ENCODE measurements at places on chromosomes 1 and 21.

DNA sequence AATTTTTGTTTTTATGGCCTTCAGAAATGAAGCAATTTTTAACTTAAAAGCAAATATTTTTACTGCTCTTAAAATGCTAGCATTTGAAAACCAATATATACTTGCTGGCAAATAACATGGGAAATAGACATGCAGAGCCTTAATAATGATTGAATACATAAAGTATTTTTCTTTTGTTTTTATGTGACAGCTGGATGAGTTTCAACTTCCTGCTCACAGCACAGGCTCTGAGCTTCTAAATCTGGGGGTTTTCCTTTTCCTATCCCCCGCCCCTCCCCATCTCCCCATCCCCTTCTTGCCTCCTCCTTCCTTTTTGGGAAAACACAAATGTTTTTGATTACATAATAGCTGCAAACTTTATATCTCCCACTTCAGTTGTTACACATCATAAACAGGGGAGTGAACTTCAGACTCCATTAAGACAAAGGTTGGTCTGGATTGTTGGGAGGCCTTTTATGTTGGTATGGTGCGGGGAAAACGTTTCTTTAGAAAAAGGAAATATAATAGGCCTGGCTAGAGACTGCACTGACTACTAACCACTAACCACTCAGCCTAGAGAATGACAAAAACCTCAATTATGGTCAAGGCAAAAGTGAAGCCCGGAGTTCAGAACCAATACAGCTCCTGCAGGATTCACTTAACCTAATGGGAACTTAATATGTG lies 116.1 kb upstream of the GORAB start:
- peak; percentile 4 for DNase-seq

DNA sequence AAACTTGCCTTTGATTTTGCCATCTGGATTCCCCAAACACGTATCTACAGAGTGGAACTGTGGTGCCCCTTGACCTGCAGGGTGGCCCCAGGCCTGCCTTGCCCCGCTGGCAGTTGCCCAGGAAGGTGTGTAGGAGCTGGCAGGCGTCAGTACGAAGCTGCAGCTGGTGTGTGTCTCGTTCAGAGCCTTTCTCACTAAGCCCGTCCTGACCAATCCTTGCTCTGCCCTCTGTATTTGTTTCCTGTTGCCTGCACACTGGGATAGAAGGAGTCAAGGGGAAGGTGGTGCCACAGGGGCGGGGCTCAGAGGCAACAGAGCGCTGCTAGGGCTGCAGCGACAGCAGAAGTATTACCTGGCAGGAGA lies 5.2 kb upstream of the VSIG8 start:
- DNase-seq: peak; percentile 91

GRCh38 chr1:64663668-64664067 lies 81.2 kb upstream of the RAVER2 start:
- DNase-seq: no peak

DNA sequence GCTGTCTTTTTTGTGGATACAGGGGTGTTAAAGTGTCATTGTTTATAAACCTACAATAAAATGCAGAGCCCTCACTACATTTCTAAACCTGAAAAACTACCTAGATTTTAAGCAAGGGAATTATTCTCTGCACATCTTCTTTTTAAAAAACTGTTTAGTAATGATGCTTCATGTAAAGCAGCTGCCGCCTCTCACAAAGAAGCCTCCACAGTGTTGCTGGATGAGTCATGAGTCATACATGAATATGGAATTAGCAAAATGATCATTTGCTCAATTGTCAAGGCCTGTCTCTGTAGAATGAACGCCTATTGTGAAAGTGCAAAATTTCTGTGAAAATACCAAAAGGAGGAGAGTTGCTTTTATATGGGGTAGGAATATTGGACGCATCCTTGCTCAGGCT lies 259.5 kb upstream of the CHRM3 start:
- no peak for DNase-seq

DNA sequence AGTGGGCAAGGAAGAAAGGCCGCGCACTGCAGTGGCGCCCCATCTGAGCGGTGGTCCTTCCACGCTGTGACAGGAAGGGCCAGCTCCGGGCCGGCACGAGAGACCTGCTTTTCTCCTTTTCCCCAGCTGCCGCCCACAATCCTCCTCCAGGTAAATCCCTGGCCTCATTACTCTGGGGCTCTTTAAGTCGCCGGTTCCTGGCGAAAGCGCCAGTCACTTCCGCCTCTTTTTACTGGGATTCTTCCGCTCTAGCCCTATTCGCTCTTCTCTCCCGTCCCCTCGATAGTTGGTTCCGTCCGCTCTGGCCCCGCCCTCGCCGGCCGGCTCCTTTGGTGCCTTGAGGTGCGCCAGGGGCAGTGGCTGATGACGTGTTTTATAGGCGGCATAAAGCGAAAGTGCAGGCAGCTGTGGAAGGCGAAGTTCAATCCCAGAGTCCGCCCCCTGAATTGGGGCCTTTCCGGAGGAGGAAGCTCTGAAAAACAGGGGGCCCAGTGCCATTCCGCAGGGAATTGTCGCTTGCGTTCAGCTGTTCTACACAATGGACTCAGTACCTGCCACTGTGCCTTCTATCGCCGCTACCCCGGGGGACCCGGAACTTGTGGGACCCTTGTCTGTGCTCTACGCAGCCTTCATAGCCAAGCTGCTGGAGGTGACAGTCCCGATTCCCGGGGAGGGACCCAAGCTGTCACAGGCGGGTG lies 26.2 kb downstream of the MIA3 start:
- peak; percentile 100 for DNase-seq

DNA sequence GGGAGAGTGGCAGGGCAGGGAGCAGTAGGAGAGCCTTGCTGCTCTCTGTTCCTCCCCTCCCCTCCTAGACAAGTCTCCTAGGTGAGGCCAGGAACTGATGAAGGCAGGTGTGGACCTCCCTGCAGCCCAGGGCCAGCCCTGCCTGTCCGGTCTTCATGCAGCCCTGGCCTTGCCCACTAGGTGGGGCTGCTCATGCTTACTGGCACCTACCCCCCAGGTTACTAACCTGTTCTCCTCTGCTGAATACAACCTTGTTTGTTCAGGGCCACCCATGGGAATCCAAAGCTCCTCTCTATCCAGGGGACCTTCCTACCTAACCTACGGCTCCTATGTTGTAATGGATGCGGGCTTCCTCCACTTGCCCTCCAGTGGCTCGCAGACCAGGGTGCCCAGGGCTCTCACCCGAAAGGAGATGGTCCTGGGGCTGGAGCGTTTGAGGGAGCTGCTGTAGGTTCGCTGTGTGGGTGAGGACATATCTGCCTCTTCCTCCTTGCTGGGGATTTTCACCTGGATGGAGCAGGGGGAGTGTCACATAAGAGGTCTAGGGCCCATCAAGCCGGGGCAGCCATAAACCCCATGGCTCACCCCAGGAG lies 7.9 kb upstream of the TNNT2 start:
- DNase-seq: peak; percentile 35

DNA sequence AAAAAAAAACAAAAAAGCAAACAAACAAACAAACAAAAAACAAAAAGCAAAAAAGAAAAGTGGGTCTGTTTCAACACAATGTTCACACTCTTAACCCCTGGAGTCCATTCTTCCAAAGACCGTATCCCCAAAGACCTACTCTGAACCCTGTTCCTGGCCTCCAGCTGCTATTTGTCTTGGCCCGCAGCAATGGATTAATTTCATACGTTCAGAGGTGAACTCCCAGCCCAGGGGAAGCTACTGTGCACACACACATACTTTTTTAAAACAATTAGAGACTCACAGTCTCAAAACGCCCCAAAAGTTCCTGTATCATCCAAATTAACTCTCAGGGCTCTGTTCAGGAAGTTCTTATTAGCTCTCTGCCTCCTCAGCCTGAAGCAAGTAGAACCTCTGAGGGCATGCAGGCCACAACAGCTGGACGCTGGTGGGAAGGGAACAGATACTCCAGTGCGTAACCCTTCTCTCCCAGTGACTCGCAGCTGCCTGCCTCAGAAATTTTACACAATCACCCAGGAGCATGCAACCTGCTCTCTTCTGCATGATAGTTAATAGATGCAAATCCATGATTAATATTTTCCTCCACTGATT lies 395.4 kb downstream of the RRAGC start:
- no peak for DNase-seq

DNA sequence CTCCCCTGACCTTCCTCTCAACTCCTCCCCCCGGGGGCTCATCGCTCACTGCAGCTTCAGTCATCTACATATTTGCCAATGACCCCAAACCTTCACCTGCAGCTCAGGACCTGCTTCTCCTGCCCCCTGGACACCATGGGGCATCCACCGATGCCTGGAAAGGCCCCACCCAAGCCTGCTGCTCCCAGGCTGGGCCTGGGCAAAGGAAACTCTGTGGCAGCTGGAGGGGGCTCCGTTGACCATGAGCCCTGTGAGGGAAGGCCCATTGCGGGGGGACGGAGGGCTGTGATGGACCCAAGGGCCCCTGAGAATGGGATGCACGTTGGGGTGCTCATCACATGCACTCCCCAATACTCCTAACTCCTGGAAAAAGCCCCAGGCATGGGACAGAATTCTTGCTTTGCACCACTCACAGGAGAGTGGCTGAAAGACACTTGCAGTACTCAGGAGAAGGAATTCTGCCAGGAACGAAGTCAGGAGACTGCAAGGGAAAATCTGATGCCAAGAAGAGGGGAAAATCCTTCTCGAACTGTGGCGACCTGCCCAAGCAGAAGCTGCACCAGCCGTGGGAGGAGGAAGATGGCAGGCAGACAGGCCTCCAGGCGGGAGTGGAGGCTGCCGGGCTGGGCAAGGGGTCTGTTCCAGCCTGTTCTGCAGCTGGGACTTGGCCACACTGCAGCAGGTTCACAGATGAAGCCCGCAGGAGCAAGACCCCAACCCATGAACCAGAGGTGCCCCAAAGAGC lies 18.4 kb downstream of the MATN1 start:
- DNase-seq: no peak

GRCh38 chr1:202216691-202217090 lies 23.1 kb downstream of the LGR6 start:
- DNase-seq: no peak

DNA sequence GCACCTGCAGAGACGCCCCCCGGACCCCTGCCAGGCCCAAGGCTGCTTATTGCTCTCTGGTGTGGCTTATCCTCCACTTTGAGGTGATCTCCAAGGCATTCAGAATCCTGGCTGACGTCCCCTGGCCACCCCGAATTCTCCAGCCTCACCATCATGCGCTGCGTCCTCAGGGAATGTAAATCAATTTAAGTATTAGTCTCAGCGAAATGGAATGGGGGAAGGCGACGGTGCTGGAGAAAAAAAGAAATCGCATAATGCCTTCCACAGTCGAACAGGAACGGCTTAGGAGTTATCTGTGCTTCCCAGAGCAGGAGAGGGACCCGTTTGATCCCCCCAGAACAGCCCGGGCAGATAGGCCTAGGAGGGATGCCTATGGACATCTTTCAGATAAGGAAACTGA lies 2.9 kb downstream of the EPHA8 start:
- DNase-seq: no peak

- no peak for DNase-seq
These were observed 44.7 kb downstream of the ABCG1 start for GRCh38 chr21:42263591-42264131.

DNA sequence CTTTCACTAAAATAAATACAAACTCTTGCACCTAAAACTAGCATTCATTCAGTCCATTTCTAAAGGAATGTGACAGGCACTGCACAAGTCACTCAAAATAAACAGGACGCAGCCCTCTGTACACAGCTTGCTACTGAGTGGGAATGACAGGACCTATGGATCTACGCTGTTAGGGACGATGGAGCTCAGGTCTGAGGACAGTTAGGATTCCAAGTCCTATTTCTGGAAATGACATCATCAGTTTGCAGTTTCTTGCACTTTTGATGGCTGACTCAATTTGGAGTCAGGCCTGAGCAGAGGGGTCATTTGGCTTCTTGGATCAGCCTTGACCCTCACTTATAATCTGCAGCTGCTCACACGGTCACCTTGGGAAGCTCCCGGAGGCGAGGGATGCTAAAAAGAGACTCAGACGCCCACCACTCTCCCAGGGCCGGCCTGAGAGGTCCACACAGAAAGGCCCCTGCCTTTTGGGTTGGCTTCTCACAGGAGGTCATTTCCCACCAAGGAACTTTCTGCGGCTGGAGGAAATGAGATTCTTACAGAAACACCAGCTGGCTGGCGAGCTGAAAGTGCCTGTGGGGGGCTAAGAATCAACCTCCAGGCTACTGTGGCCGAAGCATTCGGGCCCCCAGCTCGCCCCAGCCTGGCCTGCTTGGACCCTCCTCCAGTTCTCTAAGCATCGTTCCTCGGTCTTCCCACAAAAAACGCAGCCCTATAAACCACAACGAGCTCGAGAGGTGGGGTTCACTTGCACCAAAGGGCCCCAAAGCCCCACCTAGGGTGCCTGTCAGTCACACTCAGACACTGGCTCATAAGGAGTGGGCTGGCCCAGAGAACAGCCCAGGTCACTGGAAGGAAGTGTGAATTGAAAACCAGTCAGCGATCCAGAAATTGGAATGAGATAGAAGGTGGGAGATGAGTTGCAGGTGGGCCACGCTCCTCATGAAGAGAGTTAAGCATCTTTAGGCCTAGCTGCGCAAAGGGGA lies 8.9 kb upstream of the PDE9A start:
- DNase-seq: no peak

DNA sequence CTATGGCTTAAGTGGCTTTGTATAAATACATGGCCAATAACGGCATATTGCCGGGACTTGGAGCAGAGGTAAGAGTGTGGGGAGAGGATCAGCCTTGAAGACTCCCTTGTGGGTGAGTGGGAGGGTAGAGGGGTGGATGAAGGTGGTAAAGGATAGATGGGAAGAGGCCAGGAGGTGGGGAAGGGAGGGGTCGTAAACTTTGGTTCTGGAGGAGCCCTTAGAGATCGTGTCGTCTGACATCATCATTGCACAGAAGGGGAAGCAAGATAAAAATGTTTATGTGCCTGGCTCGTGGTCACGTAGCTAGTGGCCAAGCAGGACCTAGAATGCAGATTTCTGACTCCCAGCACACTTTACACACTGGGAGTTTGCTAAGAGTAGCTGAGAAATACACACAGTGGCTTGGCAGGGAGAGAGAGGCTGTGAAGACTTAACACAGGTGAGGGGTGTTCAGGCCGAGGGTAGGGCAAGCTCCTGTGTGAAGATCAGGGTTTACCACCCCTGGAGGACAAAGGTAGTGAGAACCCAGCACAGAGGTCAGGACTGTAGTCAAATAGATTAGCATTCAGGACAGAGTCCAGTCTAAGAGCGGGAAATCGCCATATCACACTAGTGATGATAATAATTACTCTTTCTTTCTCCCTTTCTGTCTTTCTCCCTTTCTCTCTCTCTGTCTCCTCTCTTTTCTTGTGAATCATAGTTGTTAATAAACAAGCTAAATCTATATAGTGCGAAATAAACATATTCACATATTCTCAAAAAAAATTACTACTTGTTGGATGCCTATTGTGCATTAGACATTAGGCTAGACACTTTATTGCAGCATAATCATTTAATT lies 75.5 kb downstream of the LRRC8D start:
- DNase-seq: no peak

- DNase-seq: peak; percentile 46
These were observed 4.0 kb downstream of the OSCP1 start for GRCh38 chr1:36446271-36446670.

- peak; percentile 83 for DNase-seq
These were observed 9.6 kb upstream of the ADORA1 start for GRCh38 chr1:203117611-203118575.

GRCh38 chr1:162541619-162542141 lies 19.8 kb upstream of the UAP1 start:
- no peak for DNase-seq

GRCh38 chr1:17078991-17079868 lies 25.4 kb upstream of the SDHB start:
- DNase-seq: no peak
